ENCODE measurements at places on chromosomes 7 and 10.

DNA sequence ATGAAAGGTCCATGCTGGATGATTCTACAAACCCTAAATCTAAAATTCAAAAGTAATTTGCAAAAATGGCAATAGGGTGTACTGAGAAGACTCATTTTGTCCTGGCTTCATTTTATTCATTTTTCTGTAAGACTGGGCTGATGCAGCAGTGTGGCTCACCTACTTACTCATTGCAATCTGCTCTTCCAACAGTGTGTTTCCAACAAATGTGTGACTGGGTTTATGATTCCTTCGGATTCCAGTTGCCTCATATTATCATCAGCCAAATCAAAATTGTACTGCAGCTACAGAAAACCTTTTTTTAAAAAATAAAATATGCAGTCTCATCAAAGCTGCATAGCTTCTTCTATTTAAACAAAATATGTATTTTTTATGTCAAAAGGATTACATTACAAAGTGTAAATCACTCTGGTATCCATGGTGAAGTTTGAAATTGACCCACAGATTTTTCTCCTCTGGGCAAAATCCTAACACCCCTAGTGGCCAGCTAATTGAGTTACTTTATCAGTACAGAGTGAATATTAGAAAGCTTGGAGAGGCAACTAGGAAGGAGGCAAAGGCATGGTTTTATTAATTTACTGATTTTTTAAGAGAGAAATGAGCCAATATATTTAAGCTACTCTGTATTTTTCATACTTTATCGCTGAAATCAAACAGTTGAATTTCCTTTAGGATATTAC lies 390.3 kb downstream of the MAGI2 start:
- no peak for DNase-seq

GRCh38 chr7:98638853-98639252 lies 21.8 kb downstream of the NPTX2 start:
- DNase-seq = no peak

DNA sequence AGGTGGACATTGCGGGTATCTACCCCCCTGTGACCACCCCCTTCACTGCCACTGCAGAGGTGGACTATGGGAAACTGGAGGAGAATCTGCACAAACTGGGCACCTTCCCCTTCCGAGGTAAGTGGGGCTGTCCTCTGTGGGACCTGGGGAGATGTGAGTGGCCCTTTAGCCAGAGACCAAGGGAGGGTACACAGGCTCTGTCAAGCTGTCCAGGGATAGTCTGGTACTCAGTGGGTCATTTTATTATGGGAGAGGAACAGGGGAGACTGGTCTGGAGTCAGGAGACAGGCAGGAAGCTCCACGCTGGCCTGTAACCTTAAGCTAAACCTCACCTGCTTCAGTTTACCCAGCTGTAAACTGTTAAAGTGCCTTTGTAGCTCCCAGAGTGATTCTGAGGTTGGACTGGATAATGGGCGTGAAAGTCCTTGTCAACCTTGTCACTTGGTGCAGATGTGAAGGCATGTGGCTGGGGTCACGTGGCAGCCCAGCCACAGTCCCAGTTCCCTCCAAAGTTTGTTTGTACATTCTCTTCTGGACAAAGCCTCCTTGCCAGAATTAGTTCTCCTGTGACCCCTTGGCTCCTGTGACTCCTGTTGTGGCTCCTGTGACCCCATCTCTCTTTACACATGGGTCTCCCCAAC lies 729 bp downstream of the HOGA1 start:
- no peak for DNase-seq

DNA sequence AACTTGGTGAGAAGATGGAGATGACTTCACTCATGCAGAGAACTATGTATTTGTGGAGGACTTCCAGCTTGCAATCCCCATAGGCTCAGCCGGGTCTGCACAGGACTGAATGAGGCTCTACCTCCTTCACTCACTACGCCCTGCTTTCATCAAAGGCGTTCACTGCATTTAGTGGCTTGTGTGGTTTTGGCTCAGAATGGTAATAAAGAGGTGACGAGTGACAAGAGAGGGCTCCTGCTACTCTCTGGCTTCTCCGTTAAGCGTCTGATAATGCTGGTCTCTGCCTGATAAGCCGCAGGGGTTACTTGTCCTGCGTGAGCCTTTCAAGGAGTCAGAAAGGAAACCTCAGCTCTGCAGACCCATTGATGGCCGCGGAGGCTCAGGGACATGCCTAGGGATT lies 343.4 kb downstream of the PRPF18 start:
- DNase-seq = no peak

DNA sequence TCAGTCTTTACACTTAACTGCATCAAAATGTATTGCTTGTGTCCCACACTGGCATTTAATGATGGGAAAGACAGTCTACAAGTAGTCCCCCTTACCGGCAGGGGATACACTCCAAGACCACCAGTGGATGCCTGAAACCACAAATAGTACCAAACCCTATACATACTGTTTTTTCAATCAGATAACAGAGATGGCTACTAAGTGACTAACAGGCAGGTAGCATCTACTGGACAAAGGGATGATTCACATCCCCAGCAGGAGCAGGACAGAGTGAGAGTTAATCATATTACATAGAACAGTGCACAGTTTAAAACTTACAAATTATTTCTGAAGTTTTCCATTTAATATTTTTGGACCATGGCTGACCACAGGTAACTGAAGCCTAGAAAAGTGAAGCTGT lies 13.2 kb downstream of the TMEM243 start:
- no peak for DNase-seq

DNA sequence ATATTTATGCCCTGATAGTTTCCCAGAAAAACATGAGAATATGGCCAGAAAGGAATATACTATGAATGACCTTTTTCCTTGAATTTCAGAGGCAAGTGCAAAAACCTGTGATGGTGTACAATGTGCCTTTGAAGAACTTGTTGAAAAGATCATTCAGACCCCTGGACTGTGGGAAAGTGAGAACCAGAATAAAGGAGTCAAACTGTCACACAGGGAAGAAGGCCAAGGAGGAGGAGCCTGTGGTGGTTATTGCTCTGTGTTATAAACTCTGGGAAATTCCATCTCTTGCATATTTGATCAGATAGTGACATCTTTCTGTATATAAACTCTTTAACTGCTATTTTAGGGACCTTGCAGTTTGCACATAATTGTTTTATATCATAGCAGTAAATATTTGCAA lies 33.7 kb downstream of the RAB18 start:
- no peak for DNase-seq

DNA sequence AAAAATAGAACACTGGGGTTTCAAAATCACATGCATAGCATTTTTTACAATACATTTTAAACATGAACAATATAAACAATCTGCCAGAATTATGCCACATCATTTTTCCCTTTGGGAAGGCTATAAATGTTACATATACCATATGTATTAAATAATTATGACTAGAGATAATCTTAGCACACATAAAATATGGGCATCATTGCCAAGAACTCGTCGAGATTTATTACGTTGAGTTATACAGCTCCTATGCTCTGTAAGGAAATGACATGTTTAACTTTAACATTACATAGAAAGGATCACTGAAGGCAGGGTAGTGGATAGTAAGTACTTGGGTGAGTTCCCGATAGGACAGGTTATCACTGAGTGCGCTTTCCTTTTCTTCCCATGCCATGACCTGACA lies 267.8 kb downstream of the PARD3 start:
- DNase-seq = no peak

DNA sequence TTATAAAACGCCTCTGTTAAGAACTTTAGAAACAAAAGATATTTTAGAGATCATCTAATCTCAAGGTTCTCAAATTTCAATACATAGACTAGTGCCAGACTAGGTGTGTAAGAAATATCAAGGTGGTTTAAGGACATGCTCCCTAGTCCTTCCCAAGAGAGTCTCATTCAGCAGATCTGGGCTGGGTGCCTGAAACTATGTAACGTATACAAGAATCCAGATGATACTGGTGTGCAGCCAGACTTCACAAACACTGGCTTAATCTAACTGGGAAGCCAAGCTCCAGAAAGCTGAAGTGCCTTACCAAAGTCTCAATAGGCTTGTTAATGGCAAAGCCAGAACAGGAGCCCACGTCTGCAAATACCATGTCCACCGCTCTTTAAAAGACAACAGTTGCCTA lies 105.0 kb upstream of the AMPH start:
- no peak for DNase-seq

- no peak for DNase-seq
These were observed 45.9 kb upstream of the ARHGAP12 start for GRCh38 chr10:31974434-31975124.

Measured in HL-60 (cell line).